HuH-7.5 (cell line): ENCODE measurements at places on chromosomes 7 and 10.

- DNase-seq = no peak
These were observed 274.6 kb downstream of the PARD3 start for GRCh38 chr10:34540492-34540891.

DNA sequence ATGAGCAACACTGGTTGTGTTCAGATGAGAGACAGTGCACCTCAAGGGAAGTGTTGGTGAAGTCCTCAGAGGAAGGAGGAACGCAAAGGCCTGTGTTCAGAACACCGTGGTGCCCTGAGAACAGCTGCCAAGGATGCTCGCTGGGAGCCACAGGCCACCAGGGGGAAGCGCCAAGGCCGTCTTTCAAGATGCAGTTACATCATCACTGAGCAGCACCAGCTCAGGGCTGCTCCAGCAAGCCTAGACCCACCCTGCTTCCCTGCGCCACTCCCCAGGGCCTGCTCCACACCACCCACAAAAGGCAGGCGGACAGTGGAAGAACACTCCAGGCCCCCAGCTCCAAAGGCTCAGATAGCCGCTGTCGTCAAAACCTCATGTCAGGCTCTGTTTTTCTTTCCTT lies 378.8 kb downstream of the DPP6 start:
- no peak for DNase-seq

DNA sequence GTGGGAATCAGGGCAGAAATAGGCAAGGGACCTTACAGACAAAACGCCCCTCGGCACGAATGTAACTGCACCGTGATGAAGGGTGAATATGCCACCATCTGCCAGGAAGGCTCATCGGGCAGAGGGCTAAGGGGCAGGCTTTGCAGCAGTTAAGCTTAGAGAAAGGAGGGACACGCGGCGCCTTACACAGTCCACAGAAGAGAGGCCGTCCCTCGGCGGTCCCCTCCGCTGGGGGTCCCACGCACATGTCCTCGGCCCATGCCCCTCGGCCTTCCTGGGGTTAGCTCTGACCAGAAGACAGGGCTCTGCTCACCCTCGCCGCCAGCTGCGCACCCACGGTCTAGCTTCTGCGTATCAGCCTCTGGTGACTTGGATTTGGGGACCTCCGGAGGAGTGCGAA lies 141.1 kb downstream of the DYNC2I1 start:
- no peak for DNase-seq

- DNase-seq = no peak
These were observed 40.7 kb upstream of the TOMM7 start for GRCh38 chr7:22863156-22863899.

DNA sequence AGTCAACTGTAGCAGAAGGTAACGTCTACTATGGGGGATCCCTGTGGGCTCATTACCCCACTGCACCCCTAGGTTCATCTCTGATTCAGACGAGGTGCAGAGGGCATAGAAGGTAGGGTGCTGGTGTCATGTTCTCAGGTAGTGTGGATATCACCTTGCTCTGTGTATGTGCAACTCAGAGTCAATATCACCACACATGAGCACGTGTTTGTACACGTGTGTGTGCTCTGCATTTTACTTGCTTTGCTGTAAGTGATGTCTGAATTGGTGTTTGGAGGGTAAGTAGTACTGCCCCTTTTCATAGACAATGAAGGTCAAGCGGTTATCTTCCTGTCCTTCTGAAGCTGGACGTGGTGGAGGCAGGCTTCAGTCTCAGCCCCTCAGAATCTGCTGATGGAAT lies 10.4 kb downstream of the DMBT1 start:
- no peak for DNase-seq

DNA sequence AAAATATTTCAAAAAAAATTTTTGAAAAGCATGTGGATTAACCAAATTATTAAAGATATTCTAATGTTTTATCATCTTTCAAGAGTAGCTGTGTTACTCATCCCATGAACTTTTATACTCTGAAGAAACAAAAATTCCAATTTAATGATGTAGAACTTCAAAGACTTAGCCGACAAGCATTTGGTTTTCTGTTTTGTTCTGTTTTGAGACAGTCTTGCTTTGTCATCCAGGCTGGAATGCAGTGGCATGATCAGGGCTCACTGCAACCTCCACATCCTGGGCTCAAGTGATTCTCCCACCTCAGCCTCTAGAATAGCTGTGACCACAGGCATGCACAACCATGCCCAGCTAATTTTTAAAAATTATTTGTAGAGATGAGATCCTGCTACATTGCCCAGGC lies 17.8 kb upstream of the LCOR start:
- DNase-seq = no peak

- no peak for DNase-seq
These were observed 56.8 kb downstream of the AUTS2 start for GRCh38 chr7:69654849-69655707.

GRCh38 chr10:13959443-13960359 lies 371.0 kb downstream of the FRMD4A start:
- DNase-seq = no peak

GRCh38 chr10:125083576-125083920 lies 76.8 kb downstream of the CTBP2 start:
- DNase-seq = no peak

DNA sequence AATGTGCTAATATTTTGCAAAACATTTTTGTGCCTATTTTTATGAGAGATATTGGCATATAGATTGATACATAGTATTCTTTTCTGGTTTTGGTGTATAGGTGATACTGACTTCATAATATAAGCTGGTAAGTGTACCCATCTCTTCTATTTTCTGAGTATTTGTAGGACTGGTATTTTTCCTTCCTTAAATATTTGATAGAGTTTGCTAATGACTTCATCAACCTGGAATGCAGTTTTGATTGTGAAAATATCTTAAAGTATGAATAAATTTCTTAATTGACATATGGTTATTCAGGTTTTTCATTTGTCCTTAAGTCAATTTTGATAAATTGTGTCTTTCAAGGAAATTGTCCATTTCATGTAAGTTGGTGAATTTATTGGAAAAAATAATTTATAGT lies 6.1 kb upstream of the SCRN1 start:
- no peak for DNase-seq

- DNase-seq = no peak
These were observed 5.2 kb upstream of the SAMD8 start for GRCh38 chr10:75106242-75106641.

DNA sequence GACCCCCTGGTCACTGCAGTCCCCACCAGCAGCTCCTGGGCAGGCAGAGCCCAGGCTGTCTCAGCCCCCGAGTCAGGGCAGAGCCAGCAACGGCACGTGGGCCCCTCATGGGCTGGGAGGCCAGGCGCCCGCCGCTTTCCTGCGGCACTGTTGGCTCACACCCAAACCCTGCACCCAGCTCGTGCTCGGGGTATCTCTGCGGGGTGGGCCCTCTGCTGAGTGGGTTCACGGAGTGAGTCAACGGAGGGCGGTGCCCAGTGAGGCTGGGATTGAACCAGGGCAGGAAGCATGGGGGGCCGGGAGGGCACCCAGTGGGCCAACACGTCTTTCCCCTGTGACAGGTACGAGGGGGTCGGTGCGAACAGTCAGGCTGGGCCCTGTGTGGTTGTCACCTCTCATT lies 28.9 kb downstream of the ADAP1 start:
- no peak for DNase-seq

- DNase-seq = no peak
These were observed 1.2 kb downstream of the LUC7L2 start for GRCh38 chr7:139360948-139361307.

GRCh38 chr7:137423321-137423720 lies 79.8 kb upstream of the PTN start:
- DNase-seq = no peak

- no peak for DNase-seq
These were observed 297.7 kb downstream of the CCDC3 start for GRCh38 chr10:12703813-12704212.

- no peak for DNase-seq
These were observed 286.2 kb downstream of the KCNMA1 start for GRCh38 chr10:77351386-77351785.

GRCh38 chr7:142797391-142798377 lies 26.9 kb downstream of the PRSS2 start:
- no peak for DNase-seq

DNA sequence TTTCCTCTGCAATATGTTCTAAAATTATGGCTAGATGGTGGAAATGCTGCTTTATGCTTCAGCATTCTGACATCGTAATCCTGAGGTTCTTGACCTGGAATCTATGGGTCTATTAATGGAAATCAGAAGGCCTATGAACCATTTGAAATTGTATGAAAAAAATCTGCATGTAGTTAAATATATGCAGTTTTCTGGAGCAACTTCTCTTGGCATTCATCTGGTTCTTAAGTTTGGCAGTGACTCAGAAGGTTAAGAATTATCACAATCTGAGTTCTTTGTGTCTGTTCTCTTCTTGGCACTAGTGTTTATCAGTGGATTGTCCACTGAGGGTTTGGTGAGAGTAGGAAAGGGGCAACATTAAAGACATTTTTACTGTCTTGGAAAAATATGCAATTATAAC lies 71.1 kb upstream of the FZD1 start:
- no peak for DNase-seq

DNA sequence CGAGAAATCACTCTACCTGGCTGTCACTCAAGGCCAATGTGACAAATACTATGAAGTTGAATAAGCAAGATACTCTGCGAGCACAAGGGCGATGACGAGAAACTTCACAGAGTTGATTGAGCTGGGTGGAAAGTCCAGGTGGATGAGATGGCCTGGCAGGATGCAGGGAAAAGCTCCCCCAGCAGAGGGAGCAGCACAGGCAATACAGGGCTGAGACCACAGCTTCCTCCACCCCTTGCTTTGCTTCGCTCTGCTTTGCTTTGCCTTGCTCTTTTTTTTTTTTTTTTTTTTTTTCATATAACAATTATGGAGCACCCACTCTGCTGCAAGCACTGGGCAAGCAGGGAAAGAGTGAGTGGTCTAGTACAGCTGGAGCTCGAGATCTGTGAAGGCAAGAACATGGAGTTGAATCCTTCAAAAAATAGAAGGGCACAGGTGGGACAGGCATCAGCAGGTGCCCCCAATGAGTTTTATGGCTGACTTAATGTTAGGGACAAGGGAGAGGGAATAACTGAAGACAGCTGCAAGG lies 88.3 kb downstream of the CABCOCO1 start:
- DNase-seq = peak; percentile 8

DNA sequence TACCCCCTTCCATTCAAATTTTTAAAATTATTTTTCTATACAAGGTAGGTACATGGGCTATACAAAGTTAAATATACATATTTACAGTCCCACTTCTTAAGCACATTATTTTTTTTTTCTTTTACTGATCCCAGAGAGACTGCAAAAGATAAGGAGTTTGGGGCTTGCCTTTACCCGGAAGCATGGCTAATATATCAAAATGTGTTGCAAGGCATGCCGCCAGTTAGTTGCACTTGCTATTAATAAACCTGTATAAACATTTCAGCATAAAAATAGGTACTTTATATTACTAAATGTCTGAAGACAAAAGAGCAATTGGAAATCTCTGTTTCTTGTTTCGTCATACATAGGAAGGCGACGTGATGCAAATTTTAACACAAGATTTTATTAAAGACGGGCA lies 21.5 kb upstream of the PDLIM1 start:
- DNase-seq = no peak

DNA sequence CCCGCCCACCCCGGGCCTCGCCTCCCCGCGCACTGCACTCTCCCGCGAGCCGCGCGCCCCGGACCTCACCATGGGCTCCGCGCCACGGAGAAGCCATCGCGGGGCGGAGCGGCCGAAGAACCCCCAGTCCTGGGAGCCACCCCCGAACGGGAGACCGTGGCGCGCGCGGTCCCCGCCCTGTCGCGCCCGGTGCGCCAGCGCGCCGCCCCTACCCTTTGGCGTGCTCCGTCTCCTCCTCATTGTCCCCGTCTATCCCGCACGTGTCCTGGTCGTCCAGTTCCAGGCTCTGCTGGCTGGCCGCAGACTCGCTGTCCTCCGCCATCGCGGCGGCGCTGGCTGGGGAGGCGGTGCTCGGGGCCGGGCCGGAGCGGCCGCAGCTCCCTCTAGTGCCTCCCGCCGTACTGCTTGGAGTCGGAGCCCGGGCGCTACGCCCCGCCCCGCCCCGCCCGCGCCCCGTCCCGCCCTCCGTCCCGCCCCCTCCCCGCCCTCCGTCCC lies at the start of gene NMT2:
Gene NMT2, minus strand, starts transcription at position 403 of the 495 bp plus-strand sequence. Its CDS starts 81 bp downstream, at position 322.
- DNase-seq = peak; percentile 85

- no peak for DNase-seq
These were observed 63.3 kb upstream of the AGBL3 start for GRCh38 chr7:134922720-134923704.

- DNase-seq = no peak
These were observed 226.8 kb downstream of the SKIDA1 start for GRCh38 chr10:21298701-21299100.

DNA sequence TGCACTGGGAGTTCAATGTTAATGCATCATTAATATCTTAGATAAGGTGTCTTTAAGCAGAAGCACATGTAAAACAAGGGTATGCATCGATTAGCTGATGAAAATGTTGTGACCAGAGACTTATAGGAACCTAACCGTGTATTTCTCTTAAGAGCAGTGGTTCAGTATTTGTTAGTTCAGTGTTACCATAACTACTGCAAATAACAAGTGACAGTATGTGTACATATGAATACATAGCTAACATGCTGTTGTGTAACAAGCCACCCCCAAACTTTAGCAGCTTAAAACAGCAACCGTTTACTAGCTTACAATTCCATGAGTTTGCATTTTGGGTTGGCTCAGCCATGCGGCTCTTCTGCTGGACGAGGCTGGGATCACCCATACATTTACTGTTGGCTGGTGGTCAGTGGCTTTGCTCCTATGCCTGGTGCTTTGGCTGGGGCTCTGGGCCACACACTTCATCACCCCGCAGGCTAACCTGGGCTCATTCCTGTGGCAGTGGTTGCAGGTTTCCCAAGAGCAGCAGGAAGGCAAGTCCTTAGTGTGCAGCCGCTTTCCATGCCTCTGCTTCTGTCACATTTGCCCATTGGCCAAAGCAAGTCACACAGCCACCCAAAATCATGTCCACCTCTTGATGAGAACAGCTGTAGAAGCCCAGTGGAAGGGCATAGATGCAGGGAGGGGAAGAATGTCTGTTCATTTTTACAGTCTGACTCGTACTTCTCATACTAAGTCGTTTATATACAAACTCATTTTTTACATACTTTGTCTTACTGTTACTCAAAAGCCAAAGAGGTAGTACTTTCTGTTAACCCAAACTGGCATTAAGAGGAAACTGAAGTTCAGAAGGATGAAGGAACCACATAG lies 103.3 kb upstream of the GATA3 start:
- DNase-seq = no peak

DNA sequence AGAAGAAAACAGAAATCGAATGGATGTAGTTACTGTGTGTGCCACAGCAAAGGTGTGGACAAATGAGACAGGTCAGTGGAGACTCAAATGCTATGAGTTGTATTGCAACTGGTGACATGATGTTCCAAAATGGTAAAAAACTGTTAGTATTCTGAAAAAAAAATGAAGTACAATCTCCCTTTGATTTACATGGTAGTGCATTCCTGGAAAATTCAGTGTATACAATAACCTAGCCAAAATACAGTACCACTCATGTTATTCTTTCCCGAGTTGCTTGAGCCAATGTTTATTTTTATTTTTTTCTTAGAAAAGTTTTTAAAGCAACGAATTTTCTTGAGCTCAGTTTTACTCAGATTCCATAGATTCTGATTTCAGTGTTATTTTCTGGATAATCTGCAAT lies 47.7 kb upstream of the ODAD2 start:
- no peak for DNase-seq
